HT-29 (cell line): ENCODE measurements at places on chromosomes 12 and 14. TPM values are rescaled to one million over a fixed set of nuclear protein-coding genes. Genes with fewer than 3 reads are reported as not detected.

DNA sequence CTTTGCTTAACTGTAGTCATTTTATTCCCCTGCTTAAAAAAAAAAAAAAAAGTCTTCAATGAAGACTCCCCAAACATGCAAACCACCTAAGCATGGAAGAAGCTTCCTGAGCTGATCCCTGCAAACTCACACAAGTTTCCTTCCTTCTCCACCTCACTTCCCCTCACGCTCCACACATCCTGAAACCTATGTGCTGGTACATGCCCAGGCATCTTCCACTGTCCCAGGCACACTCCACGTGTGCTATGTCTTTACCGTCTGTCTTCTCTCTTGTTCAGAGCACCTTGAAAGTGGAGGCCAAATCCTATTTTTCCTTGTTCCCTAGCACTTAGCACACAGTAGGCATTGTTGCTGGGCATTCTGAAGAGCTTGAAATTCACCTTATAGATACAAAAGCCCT lies 13.4 kb downstream of the LRIG3 start:
- DNase-seq: no peak

The CISTR gene
- total RNA-seq: not detected in 2 replicates

The PIWIL1 gene
- not detected in 2 replicates for total RNA-seq

DNA sequence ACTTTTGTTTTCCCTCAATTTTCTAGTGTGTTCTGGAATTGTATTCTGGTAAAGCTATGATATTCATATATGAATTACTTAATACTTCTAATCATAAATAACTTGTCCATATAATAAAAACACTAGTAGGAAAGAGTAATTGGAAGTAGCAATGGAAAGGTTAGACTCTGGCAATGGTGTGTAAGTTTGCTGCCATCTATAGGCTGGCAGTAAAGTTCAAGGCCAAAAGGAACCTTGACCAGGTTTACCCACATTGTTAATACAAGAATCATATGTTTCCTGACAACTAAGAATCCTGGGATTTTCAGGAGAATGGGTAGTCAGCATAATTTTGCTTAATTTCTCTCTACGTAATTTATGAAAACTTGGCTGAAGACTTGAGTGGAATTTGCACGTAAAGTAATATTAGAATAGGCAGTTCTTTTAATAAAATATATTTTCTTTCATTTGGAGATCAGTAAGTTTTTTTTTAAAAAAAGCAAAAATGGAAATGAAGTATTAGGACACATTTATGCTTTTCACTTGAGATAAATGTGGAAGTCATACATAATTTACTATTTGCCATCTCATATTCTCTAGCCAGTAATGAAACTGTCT lies 926.7 kb downstream of the GALC start:
- DNase-seq: peak; percentile 2

The LMO3 gene
- not detected in 2 replicates for total RNA-seq

DNA sequence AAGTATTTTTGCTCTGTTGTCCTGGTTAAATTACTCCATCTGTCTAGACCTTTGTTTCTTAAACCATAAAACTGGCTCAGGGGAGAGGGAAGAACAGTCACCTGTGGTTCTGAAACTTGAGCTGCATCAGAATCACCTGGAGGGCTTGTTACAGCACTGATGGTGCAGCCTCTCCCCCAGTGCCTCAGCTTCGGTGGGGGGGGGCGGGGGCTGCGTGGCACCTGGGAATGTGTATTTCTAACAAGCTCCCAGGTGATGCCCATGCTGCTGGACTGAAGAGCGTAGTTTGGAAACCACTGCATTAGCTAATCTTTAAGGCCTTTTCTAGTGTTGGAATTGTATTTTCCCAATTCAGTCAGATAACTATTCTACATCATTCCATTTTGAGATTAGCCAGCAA lies 42.7 kb downstream of the GPHB5 start:
- DNase-seq: no peak

DNA sequence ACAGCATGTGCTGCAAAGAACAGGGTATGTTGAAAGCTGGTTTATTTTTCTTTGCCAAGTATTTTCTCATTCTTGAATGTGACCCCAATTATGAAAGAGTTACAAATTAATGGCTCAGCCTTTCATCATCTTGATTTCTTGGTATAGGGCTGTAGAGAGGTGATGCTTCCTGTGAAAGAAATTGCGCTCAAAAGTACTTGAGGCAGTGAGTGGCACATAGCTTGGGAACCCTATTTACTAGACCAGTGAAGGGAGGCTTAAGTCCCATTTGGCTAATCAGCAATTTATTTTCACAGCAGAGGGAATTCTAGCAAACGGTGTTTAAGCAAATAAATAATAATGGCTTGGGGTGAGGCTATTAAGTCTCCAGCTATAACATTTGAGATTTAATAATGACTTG lies 153.9 kb upstream of the MIS18BP1 start:
- DNase-seq: no peak
